ENCODE measurements at places on chromosomes 11 and 22.

DNA sequence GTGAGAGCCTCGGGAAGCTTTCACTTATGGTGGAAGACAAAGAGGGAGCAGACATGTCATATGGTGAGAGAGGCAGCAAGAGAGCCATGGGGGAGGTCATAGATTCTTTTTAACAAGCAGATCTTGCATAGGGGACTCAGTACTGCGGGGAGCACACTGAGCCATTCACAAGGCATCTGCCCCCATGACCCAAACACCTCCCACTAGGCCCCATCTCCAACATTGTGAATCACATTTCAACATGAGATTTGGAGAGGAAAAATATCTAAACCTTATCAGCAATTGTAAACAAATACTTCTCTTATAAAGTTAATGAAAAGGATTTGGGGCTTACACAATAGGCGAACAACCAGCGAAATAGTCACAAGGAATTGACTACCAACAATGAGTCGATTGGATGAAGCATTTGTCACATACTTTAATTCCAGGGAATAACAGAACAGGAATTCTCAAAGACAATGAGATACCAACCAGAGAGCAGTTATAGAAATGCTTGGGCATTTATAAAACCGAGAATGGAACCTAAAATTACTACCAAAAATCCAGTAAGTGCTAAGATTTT, 7.3 kb downstream of the DDI1 start:
- DNase-seq = no peak

GRCh38 chr22:50529897-50530579, at the start of gene TYMP:
TSS of gene TYMP (minus strand) at chr22:50530012. CDS start at chr22:50529709, 303 bp downstream.
- peak; percentile 51 for DNase-seq

DNA sequence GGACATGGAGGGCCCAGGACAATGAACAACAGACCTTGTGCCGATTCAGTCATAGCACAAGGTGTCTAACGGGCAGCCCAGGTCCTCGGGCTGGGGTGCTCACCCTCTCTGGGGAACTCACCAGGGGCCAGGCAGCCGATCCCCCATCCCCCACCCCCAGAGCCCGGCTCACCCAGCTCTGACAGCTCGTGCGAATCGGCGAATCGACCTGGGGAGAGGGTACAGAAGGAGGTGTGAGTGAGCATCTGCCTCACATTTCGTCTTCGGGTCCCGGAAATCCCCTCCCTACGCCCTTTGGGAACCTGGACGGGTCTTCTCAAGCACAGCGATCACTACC, 423 bp downstream of the PEX16 start:
- DNase-seq = no peak

DNA sequence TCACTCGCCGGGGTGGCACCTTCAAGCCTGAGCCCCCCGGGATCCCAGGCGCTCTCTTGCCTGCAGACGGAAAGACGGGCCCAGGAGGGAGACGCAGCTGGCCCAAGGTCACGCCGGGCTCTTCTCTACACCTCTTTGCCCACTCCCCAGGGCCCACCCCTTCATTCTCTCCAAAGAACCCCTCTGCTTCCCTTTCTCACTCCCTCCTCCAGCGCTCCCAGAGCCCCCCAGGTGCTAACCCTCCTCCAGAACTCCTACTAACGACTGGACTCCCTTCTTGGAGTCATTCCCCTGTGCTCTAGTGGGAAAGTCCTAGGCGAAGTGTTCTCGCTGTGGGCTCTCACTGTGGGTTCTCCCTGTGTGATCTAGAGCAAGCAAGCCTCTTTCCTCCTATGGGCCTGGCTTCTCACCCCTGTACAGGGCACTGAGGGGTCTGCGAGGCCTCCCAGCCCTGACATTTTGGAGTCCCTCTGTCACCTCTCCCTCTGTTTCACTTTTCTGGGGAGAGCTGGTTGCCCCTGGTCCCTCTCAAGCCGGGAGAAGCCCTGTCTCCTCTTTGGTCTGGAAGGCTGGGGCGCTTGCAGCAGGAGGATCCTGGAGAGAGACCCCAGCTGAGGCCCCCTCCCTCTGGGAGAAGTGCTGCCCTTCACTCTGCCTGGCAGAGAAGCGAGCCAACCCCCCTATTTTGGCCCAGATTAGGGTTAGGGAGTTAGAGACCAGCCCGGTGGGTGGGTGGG, 858 bp downstream of the OAF start:
- no peak for DNase-seq

GRCh38 chr11:45108070-45109064, 38.1 kb upstream of the PRDM11 start:
- no peak for DNase-seq

GRCh38 chr11:120024046-120024445, 113.9 kb downstream of the TRIM29 start:
- no peak for DNase-seq

DNA sequence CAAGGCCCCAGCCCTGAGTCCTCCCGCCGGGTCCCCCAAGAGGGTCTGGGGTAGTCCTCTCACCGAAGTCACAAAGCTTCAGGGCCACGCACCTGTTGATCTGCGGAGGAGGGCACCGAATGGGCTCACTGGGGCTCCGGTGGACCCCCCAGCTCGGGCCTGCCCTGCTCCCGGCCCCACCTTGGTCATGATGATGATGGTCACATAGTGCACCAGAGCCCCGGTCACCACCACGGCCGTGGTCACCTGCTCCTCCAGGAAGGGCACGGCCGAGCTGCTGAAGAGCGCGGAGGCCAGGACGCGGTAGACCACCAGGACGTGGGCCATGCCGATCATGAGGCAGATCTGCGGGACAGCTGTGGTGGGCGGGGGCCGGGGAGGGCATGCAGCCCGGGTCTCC, 13.5 kb upstream of the SIGIRR start:
- DNase-seq = no peak

DNA sequence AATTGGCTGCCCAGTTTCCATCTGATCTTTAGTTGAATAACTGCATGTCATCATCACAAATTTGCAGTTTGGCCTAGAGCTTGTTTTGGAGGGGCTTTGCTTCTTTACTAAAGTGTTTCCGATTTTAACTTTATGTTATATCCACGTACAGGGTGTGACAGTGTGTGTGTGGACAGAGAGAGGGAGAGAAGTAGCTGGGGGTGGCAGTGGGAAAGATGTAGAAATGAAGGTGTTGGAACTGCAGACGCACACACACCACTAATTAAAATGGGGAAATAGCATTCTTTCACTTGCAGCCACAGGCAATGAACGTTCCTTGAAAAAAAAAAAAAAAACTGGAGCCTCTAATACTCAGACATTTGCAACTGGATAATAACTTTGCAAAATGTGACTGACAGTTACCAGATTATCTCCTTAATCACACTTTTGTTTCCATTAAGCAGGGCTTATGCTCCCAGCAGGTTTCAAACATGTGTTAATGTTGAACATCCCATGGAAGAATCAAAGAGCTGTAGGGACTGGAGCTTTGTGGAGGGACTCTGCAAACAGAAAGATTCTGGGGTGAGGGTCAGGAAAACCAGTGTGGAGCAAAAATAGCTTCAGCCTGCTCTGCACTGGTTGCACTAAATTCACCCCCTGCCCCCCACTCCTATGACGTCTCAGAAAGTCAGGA, 238.1 kb upstream of the TENM4 start:
- no peak for DNase-seq

DNA sequence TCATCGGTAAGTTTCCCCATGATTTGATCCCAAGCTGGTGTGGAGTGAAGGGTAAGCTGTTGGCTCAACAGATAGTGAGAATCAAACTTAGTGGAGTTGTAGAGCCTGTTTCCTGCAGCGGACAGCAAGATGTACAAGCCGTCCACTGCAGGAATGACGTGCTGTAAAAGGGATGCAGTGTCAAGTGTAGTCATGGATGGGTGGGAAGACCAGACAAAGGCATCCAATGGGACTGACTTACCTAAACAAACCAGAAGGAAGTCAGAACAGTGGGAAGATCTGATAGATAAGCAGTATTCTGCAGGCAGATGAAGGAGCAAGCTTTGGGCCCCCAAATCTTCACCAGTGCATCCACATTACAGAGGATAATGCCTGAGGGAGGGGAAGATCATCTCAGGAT, 8.8 kb downstream of the ZBTB16 start:
- DNase-seq = no peak

DNA sequence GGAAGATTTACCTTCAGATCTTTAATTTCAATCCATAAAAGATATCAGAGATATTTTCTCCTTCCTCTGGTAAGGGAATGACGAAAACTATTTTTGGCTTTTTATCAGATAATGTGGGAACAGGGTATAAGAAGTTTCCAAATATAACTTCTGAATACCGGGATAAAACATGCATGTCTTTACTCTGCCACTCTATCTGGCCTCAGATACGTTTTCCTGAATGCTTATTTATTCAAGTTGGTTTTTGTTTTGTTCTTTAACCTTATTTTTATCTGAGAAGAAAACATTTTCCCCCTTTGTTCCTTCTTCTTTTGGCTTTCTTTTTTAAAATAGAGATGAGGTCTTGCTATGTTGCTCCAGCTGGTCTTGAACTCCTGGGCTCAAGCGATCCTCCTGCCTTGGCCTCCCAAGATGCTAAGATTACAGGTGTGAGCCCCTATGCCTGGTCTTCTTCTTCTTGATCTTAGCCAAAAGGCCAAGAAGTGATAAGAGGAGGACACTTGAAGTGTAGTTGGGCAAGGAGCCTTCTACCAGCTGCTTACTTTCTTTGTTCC, 1.5 kb downstream of the SERPIND1 start:
- no peak for DNase-seq

GRCh38 chr22:43276321-43276720, 66.9 kb downstream of the SCUBE1 start:
- DNase-seq = no peak

- no peak for DNase-seq
Observed at GRCh38 chr11:117820071-117820470, 4.5 kb downstream of the FXYD2 start.

DNA sequence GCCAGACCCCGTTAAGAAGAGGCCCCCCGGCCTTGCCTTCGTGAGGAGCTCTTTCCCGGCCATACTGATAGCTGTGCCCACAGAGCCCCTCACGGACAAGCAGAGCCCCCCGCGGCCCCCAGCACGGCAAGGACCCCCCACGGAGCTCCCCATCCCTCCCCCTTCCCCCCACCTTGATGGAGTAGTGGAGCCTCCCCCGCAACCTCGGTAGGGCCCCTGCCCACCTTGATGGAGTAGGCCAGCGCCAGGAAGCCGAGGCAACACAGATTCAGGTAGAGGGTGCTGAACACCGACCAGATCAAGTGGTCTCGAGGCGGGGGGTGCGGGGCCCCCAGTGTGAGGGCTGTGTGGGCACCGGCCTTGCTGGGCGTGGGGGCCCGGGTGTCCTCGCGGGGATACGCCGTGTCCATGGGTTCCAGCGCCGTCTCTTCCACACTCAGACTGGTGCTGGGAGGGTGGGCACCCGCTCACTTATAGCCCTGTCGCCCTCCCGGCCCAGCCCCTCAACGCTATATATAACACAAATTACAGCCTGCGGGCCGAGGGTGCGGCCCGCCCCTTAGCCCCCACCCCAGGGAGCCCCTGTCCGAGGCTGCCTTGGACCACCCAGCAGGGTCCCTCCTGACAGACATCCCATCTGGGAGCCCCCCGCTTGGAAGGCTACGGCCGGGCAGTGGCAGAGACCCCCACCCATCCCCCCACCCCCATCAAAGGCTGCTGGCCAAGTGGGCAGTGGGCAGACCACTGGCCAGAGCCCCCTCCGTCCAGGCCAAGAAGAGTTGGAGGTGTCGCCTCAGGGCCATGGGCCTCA, at the start of gene IFITM5:
Gene IFITM5 (minus strand): TSS at position 446 of the 811 bp plus-strand sequence. CDS start 36 bp downstream, at position 410.
- DNase-seq = no peak

DNA sequence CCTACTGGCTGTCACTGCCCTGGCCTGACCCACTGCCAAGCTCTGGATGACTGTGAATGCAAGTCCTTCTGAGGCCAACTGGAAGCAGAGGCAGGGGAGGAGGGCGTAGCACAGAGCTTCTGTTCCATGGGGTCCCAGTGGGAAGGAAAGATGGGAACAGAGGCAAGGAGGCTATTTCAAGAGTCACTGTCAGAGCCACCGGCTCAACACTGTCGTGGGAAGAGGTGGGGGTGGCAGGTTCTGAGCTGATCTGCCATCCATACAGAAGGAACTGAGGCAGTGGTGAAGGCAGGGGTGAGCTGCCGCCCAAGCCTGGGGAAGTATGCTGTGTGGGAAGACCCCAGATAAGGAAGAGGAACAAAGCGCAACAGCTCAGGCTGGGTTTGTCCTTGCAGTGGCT, 54.7 kb downstream of the SGSM3 start:
- no peak for DNase-seq

GRCh38 chr11:132817387-132817786, 714.9 kb downstream of the OPCML start:
- no peak for DNase-seq

DNA sequence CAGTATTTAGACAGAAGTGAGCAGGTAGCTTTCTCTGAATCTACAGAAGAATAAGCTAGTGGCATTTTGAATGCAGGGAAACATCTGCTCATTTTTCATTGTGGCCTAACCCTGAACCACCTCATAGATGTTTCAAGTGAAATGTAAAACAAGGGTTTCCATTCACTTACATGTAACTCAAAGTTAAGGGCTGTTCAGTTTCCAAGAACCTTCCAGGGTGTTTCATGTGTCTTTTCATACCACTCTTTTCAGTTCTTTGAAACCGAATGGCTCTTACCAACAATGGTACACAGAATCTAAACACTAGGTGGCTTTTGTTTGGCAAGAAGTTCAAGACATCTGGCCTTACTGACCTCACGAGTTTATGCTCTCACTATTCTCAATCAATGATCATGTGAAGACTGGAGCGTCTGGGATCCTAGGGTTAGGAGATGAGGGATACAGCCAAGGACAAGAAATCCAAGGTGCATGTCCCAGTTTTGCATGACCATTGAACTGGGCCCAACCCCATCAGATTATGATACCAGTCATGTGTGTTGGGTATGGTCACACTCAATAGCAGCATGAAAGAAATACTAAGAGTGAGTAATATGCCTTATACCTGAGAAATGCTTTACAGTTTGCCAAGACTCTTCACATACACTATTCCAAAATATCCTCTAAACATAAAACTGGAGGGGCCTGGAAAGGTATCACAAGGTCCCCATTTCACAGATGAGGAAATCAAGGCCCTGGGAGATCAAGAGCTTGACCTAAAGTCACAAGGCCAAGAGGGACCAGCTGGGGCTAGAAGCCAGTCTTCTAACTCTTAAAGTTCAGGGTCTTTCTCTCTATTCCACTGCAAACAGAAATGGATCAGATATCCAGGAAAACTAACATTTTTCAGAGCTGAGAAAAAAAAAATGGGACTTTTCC, 92.7 kb downstream of the ETS1 start:
- no peak for DNase-seq

DNA sequence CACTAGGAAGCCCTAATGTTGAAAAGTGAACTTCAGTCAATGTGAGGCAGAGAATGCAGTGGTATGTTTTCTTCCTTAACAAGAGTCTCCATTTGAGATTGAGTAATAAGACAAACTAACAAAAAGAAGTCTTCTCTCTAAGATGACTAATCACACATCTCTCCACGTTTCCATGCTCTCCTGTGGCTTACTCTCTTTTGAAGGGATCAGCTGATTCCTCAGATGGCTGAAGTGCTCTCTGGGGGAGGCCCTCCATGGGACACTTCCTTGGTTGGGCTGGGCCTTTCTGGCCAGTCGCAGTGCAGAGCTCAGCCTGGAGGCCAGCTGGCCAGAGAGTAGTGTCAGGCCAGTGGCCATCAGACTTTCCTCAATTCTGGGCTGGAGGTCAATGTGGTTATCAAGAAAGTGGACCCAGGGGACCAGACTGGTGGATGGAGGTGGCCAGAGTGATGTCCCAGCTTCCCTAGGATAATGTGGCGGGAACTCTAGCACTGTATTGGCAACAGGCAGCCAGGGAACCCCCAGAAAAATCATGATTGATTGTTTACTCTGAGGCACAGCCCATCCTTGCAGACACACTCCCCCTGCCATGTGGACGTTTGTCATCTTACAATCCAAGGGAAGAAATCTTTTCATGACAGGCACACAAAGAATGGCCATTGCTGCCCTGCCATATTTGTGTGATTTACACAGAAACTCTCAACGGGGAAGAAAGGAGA, 14.5 kb downstream of the CSRP3 start:
- no peak for DNase-seq

GRCh38 chr11:127564810-127565209, 564.2 kb upstream of the KIRREL3 start:
- DNase-seq = no peak

All from effector memory CD8-positive, alpha-beta T cell (primary cell).